Panc1 (cell line): ENCODE measurements at places on chromosomes 4 and X.

GRCh38 chr4:123449362-123449761 lies 52.8 kb downstream of the SPRY1 start:
- DNase-seq = no peak

DNA sequence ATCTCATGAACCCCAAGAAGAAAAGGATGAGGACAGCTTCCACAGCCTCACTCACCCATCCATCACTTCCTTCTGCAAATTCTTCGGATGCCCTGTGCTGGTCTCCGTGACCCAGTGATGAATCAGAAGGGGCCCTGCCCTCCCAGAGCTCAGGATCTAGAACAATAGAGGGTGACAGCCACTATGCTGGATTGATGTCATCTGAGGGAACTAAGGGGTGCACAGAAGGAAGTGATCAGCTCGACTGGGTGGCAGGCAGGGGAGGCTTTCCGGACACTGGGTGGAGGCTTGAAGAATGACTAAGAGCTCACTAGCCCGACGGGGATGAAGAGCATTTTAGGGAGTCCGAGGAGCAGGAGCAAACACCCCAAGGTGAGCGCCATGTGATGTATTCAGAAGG lies 1.4 kb upstream of the ZNF185 start:
- peak; percentile 36 for DNase-seq

- DNase-seq = no peak
These were observed 148.9 kb upstream of the CPEB2 start for GRCh38 chr4:14853176-14853943.

DNA sequence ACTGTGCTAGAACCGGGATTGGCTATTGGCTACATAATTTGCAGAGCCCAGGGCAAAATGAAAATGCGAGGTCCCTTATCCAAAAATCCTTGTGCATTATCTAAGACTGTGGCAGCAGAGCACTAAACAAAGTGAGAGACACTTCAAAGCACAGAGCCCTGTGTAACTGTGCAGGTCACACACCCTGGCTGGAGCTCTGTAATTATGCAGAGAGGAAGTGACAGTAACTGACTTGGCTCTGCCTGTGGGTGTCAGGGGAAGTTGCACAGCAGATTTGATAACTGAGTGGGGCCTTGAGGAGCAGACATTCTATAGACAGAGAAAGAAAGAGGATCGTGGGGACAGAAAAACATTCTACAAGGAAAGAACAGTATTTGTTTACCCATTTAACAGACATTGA lies 173.5 kb upstream of the FMR1 start:
- no peak for DNase-seq

- no peak for DNase-seq
These were observed 518 bp downstream of the ARMCX1 start for GRCh38 chrX:101550751-101551379.

- no peak for DNase-seq
These were observed 452.9 kb upstream of the EPHA5 start for GRCh38 chr4:66123190-66123589.

DNA sequence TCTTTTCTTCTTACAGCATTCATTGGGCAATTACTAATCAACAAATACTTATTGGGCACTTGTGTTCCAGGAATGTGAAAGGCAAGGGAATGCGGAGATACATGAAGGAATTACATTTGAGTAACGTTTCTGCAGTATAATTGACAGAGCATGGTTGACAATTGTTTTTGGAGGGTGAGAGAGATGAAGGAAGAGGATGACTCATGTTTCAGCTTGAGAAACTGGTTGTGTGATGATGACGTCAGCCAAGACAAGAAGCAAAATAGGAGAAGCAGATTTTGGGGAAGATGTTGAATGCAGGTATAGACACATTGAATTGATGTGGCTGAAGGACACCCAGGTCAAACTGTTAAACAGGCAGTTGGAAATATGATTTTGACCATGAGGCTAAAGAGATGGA lies 8.0 kb upstream of the CPEB2 start:
- DNase-seq = no peak

DNA sequence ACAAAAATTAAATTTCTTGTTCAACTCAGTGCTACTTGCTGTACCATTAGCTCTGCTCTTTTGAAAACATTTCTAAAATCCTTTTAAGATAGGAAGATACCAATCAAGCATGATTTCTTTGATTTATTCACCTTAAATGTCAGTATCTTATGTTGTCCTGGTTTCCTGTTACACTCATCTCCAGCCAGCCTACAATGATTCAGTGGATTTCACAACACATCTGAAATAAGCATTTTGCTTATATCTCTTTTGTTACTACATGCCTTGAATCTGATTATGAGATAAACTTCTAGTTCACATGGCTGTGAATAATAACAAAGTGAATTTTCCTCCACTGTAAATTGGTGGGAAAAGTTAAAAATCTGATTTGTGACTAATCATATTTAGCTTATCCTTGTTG lies 112.5 kb upstream of the BMP3 start:
- DNase-seq = no peak

GRCh38 chrX:53086464-53086863 lies 4.3 kb downstream of the TSPYL2 start:
- DNase-seq = no peak

DNA sequence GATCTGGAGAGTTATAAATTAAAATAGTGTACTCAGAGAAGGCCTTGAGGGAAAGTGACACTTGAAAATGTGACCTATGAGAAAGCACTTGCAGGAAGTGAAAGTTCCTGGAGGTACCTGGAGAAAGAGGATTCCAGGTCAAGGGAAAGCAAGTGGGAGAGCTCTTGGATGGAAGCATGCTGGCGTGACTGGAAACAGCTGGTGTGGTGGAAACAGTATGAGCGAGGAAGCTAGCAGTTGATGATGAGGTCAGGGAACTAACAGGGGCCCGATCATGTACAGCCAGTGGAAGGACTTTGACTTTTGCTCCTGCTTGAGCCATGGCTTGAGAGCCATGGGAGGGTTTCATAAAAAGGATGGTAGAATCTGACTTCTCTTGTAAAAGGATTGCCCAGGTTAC lies 9.5 kb upstream of the CLCN5 start:
- no peak for DNase-seq

- no peak for DNase-seq
These were observed 72.7 kb upstream of the DCLK2 start for GRCh38 chr4:150005537-150005936.

DNA sequence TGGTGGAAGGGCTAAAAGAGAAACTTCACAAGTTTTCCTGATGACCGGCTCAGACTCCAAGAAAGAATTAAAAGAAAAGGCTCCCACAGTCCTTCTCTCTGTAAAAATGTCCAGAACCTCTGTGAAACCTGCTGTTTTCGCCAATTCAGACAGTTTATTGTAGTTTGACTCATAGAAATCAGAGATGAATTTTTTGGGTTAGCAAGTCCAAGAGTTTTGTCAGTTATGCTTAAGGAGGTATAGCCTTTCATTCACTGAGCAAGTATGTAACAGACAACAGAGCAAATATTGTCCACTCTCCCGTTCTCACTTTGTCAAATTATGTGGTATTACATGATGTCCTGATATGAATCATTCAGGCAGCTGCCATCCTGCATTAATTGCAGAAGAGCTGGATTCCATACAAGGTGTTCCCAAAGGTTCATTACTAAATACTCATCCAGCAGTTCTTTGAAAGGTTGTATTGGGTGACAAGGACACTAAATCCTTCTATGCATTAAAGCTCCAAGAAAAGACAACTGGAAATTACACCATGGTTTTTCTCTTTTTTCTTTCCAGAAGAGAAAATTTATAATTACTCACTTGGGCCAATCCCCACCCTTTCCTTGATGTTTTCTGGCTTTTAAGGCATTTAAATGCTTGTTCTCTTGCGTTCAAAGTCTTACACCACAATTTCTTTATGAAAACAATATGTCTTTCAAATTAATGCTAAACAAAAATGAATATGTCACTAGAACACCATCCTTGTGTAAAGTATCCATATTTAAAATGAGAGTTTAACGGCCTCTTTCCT lies 30.0 kb upstream of the PLAC1 start:
- no peak for DNase-seq

- no peak for DNase-seq
These were observed 7.9 kb downstream of the MFSD8 start for GRCh38 chr4:127957105-127957504.

DNA sequence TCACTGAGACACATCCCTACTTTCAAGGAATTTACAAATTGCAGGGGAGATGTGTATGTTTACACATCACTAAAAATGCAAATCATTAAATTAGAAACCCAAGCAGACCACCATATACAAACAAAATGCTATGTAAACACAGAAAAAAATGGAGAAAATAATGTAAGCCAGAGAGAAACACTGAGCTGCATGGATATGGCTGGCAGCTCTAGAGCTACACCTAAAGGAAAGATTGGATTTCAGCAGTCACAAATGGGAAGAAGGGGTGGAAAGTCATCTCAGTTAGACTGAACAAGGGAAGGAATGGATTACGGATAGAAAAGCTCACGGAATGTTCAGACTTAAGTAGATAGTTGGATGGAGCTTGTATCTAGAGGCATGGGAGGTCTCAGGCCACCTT lies 186.3 kb downstream of the MOSPD2 start:
- DNase-seq = no peak

- DNase-seq = no peak
These were observed 42.1 kb downstream of the SLC2A9 start for GRCh38 chr4:9979101-9979701.

- DNase-seq = no peak
These were observed 5.1 kb upstream of the RAPGEF2 start for GRCh38 chr4:159097785-159098184.

DNA sequence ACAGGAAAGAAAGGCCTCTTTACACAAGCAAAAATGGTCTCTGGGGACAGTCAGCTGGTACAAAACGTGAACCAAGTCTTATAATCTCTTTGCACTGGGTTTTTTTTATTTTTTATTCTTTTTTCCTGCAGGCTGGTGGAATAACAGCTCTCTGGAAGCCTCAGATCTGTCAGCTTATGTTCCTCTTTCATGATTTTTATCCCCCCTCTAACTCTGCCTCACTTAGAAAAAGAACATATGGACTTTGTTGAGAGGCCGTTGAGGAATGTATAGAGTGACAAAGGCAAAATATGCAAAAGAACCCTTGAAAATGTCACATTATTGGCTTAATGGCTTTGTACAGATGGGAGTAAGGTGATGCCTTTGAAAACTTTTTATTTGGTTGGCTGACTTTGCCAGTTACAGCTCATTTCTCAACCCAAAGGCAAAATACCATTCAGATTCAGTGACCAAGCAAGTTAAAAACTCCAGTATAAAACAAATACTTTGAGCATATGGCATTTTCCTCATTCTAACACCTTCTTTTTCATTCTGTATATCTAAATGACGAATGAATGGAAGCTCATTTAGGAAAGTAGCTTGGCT lies 111.1 kb downstream of the RNF150 start:
- no peak for DNase-seq

DNA sequence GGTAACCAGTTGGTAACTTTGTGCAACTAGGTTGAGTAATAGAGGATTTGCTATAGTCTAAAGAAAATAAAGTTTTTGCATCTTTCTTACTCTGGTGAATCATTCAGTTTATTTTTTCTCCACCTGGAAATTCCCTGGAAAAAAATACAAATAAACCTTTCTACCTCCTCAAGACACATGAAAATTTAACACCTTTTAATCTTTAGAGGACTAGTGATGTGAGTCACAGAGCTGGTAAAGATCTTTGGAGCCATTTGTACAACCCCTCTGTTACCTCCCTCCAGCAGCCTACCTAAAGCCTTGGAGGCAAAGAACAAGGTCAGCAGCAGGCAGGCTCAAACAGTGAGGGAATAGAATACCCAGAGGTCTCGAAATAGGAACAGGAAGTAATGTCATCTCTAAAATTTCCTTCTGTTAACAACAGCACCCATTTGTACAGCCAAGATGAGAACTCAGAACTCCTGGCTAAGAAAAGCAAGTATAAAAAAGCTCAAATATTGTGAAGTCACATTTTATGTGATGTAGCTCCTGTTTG lies 10.2 kb upstream of the MAOB start:
- DNase-seq = no peak

- no peak for DNase-seq
These were observed 22.8 kb upstream of the EIF4E start for GRCh38 chr4:98951710-98952109.
